Stimulated activated CD4-positive, alpha-beta T cell treated with anti-CD3 and anti-CD28 coated beads, Interleukin-12 subunit alpha, Interleukin-12 subunit beta, amount 100 ng/mL, for 24 hours (primary cell): ENCODE measurements at places on chromosomes 2 and 18.

DNA sequence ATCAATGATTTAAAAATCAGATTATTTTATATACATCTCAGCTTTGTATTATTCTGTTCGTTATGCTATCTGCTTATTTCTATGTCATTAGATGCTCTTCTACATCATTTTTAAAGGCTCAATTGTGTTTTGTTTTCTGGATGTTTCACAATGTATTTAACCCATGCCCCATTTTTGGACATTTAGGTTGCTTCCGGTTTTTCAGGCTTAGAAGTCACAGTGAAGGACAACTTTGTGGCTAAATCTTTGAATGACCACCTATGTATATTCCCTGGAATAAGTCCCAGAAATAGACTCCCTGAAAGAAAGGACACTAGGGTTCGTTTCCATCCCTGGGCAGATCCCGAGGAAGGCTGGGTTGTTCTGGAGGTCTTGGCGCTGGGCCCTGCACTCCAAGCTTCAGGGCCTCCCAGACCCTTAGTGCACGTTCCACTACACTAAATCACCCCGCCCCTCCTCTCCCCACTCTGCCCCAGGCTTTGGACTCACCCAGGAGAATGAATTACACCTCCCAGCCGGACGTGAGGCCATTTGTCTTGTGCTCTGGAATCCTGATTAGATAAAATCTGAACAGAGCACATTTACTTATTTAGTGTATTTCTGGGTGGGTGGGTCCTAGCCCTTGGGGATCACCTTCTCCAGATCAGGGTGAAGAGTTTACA lies 188.2 kb downstream of the ZFP36L2 start:
- no peak for DNase-seq

GRCh38 chr18:79042276-79042675 lies 26.9 kb upstream of the ATP9B start:
- no peak for DNase-seq

DNA sequence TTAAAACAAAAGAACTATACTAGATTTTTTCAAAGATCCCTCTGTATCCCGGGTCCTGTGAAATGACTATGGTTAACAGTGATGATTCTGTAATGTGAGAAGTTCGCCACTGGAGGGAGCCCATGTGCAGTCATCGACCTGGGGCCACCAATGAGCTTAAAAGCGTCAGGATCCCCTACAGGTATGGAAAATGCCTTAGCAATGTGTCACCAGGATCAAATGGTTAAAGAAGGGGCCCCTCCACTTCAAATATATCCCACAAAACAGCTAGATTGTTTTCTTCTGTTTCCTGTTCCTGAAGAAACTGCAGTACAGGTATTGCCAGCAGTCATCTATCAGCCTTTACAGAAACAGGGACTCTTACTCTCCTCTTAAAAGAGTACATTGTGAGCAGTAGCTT lies 15.3 kb downstream of the CHRNA1 start:
- peak; percentile 50 for DNase-seq

DNA sequence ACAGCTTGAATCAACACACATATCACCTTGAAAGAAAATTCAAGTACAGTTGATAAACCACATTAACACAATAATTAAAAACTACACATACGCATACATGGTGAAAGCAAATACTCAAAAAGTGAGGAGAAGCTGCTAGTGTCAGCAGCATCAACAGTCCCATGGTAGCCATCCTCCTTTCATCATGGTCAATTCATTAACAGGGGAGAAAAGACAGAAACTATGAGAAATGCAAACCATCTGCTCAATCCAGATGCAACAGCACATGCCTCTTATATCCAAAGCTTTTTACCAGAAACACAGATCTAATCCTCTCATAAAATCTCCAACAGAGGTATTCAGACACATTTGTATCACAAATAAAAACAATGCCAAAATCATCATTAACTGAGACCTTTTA lies 81.9 kb upstream of the CHRNA1 start:
- DNase-seq = no peak

GRCh38 chr18:4020026-4020425 lies 435.1 kb downstream of the DLGAP1 start:
- DNase-seq = no peak

DNA sequence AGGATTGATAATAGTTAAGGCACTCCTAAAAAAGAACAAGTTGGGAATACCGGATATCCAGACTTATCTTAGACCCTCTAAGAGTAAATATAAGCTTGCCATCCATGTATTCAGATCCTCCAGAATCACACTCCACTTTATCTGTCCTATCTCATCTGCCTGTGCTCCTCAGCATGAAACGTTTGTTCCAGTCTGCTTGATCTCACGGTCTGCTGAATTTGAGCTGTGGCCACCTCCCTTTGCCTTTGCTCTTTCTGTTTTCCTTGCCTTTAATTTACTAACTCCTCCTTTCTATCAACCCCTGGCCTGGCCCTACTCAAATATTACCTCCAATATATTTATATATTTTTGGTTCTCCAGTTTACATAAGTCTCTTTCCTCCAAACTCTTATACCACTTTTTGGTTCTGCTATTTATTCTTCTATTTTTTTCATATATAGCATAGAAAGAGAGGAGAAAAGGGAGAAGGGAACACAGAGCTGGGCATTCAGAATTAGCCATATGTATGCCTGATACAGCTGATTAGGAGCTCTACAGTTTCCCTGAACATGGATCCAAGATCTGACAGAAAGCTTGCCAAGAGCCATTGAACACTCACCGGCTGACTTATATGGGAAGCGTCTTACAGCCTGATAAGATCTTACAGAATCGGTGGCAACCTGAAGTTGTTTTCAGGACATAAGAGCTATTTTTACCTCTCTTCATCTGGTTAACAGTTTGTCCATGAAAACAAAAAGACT lies 21.8 kb upstream of the DNAJC27 start:
- no peak for DNase-seq

DNA sequence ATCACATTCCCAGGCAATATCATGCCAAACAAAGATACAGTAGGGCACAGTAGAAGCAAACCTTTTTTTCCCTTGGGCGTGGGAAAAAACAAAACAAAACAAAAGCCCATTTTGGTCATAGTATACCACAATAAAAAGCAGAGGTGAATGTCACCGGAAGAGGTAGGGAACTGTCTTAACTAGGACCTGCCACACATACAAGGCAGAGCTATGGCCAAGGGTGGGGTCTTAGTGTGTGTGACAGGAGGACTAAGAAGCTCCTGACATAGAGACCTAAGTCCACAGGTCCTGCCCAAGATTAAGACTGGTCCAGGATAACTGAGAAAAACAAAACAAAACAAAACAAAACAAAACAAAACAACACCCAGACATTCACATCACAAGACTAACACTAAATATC lies 441.2 kb upstream of the DSEL start:
- DNase-seq = no peak
